Fibroblast of skin of right biceps (primary cell): ENCODE measurements at places on chromosomes 6 and 20.

GRCh38 chr6:39353698-39354315 is 31.3 kb upstream of the KCNK16 start:
- no peak for DNase-seq

DNA sequence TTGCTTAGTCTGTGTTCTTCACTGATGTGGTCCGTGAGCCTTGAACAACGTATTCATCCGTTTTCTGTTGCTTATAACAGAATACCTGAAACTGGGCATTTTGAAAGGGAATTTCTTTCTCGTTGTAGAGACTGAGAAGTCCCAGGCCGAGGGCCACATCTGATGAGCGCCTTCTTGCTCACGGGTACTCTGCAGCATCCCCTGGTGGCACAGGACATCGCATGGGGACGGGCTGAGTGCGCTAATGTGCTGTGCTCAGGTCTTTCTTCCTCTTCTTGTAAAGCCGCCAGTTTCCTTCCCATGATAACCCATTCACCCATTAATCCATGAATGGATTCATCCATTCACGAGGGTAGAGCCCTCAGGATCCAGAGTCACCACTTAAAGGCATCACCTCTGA is 161.0 kb downstream of the NFATC2 start:
- no peak for DNase-seq

DNA sequence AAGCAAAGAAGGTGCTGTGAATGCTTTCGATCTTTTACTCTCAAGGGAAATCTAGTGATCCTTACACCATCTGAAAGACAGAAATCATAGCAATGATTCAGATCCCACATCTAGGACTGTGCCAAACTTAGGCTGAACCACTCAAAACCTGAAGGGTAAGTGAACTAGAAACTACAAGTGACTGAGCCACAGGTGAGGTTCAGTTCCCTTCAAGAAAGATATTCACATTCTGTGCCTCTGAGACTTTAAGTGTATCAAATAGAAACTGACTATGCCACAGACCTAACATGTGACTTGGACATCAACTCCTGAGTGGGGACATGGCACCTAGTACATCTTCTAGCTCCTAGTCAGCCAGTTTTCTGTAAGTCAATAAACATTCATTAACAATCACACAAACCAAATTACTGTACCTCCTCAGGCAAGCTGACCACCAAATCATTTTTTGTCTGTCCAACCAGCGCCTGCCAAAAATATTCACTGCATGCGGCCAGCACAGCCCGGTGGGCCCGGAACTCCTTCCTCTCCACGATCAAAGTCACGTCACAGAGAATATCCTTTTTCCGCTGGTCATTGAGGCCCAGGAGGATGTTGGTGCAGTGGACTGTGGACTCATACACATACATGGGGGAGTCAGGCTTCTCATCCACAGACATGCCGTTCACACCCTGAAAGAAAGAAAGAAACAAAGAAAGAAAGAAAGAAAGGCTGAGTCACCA is 114.1 kb downstream of the GJA10 start:
- DNase-seq = no peak

DNA sequence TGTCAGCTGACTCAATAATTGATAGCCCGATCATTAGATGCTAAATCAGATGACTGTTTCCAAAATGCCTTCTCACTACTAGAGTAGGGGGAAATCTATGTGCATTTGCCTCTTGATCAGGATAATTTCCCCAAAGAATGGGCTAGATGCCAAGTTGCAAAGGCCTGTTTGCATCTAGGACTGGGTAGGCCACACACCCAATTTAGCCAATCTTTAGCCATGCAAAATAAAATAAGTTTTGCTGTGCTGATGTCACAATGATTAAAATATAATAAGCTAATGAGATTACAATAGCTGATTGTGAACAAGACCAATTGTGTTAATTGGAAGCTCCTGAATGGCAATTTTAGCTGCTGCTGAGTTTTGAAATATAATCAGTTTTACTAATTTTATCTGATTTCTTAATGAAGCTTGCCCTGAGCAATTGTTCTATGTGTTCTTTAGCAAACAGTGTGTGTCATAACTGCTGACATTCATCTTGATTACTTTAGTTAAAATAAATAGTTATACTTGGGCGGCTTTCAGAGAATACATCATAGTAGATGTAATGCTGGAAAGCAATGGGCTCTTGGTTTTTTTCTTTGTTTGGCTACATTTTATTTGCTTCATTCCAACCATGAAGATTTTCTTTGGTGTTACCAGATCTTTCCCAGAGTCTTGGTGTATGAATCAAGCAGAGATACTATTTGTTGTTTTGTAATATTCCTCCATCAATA is 973.2 kb upstream of the SLC35B3 start:
- no peak for DNase-seq

DNA sequence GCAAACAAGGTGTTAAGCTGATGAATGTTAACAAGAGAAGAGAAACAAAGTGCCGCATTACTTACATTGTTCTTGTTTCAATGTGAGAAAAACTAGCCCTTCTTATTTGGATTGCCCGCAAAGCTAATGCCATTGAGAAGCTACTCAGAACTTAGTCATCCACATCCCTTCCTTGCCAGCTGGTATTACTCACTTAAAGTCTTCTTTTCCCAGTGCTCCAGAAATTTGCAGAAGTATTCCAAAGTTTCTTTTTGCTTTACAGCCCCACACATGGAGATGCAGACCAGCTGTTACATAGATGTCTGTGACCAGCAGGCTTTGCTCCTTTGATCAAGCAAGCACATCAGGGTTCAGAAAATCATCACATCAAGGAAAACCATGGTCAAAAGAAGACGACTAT is 529.0 kb downstream of the TBC1D32 start:
- DNase-seq = peak; percentile 4

DNA sequence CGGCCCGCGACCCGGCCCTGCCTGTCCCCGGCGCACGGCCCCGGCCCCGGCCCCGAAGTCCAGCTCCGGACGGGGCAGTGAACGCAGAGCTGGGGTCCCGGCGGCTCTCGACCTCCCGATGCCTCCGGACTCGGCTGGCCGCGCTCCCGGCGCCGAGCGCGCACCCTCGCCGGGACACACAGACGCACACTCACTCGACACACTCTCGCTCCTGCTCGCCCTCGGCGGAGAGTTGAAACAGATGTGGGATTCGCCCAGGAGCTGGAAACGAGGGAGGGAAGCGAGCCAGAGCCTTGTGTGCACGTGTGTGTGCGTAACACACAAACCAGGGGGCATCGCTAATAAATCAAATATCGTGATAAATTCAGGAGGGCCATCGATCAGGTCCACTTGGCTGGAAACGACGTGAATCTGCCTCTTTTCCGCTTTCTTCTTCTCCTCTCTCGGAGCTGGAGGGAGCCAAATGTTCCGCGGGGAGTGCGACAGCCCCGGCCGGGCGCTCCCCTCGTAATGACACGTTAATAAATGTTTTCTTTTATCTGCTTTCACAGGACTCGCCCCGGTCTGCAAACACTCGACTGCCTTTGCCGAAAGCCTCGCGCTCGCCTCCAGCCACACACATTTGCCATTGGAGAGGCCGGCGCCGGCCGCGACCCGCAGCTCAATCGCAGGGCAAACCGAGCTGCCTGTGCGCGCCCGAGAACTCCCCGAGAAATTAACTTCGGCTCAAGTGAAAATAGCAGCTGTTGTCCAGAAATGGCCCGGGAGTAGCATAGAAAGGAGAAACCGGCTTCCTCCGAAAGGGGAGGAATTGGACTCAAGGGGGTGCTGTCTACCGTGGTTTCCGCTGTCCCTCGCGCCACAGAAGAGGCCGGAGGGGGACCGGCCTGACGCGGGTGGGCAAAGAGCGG is 828 bp upstream of the SULF2 start:
- DNase-seq = peak; percentile 82
